CD4-positive, alpha-beta T cell (primary cell): ENCODE measurements at places on chromosomes 7 and 10.

DNA sequence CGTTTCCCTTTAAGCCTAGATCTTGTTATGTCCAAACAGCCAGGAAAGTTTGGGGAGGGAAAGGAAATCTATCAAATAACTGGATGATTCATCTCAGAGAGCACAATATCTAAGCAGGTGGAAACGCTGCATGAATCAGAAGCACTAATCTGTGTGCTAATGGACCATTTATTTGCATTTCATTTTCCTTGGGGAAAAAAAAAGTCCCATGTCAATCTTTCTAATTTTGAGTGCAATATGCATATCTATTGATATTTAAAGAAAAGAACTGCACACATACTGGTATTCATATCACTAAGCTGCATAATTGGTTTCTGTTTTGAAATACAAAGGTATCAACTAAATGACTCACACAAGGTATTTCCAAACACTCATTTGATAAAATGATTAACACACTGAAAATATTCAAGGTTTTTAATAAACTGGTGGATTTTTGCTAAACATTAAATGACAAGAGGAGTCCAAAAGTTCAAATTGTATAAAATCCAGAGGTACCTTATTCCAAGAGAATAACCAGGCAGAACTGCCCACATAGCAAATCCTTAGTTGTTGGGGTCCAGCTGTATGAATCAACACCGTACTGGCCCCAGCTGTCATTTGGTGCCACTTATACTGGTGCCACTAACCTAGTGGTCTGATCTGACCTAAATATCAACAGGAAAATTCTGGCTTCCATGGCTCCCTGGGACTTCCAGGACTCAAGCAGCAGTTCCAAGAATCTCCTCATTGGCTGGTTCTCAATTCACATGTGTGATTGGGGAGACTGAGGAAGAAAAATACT lies 122.2 kb upstream of the SP4 start:
- no peak for DNase-seq

- DNase-seq: no peak
These were observed 2.9 kb downstream of the PRXL2A start for GRCh38 chr10:80411267-80411668.

DNA sequence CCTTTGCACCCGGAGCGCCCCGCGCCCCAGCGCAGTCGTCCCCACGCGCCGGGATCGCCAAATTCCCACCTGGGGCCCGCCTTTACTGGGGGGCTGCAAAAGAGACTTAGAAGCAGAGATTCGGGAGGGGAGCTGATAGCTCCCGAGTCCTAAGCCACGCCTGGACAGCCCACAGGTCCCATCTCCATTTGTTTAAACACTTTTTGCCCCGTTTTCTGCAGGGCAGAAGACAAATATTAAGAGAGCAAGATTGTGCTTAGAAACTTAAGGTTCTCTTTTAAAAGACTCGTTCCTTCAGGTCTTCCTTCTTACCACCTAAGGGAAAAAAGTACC lies 299.1 kb upstream of the NFE2L3 start:
- no peak for DNase-seq

- DNase-seq: no peak
These were observed 61.1 kb downstream of the GRK5 start for GRCh38 chr10:119268428-119268827.

GRCh38 chr10:49834976-49835375 lies 72.9 kb upstream of the OGDHL start:
- no peak for DNase-seq

- no peak for DNase-seq
These were observed 264.6 kb downstream of the DGKB start for GRCh38 chr7:14637968-14638367.

DNA sequence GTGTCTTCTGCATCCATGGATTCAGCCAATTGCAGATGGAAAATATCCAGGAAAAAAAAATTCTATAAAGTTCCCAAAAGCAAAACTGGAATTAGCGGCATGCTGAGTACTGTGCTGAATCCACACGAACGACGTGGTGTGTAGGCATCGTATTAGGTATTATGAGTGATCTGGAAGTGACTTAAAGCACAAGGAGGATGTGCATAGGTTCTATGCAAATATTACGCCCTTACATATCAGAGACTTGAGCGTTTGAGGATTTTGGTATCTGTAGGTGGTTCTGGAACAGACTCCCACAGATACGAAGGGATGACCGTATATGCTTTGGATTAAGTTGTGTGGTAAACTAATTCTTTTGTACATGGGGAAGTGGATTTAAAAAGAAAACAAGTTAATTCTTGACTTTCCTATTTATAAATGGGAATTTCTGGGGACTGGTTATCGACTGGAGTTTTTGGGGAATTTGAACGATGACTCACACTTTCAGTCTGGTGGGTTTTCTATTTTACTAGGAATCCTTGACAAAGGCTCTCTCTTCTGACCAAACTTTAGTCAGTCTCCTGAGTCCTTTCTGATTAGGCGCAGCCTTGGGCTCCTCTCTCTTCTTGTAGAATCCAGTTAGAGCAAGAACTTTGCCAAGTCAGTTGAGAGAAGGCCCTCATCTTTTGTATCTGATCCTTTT lies 5.4 kb upstream of the NUB1 start:
- DNase-seq: no peak

- DNase-seq: no peak
These were observed 356.6 kb downstream of the BBS9 start for GRCh38 chr7:33485747-33486493.

- DNase-seq: no peak
These were observed 47.9 kb upstream of the SKAP2 start for GRCh38 chr7:26912338-26912737.

- DNase-seq: no peak
These were observed 159.8 kb downstream of the NRF1 start for GRCh38 chr7:129771201-129771927.

DNA sequence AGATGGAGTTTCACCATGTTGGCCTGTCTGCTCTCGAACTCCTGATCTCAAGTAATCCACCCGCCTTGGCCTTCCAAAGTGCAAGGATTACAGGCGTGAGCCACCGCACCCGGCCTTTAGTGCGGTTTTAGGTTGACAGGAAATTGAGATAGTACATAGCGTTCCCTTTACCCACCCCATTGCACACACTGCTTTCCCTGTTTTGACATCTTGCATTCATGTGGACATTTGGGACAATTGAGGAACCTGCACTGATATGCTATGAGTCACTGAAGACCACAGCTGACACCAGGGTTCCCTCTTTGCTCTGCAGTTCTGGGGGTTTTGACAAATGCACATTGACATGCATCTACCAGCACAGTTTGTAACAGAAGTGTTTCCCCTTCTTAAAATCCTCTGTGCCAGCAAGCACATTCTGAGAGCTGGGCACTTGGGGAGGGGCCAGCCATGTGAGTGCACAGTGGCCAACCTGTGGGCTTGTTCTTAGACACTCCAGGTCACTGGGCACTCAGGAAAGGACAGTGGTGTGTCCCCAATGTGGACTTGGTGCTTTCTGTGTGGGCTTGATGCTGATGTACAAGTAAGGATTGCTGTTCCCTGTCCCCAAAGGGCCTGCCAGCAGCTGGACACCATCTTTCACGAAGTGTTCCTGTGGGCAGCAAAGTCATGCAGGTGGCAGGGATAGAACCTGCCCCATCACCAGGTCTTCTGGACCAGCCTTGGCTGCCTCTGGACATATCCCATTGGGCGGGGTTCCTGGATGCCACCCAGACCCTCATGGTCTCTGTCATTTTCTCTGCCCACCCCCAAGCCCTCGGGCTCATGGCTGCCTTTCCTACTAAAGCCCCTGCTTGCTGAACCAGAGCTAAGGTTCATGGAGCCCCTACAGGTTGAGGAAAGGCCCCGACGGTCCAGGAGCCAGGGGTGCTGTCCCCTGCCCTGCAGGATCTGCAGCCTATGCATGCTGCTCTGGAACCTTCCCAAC lies 579.8 kb downstream of the GLRX3 start:
- DNase-seq: no peak

GRCh38 chr10:72173262-72173618 lies 42.6 kb upstream of the ANAPC16 start:
- DNase-seq: no peak

DNA sequence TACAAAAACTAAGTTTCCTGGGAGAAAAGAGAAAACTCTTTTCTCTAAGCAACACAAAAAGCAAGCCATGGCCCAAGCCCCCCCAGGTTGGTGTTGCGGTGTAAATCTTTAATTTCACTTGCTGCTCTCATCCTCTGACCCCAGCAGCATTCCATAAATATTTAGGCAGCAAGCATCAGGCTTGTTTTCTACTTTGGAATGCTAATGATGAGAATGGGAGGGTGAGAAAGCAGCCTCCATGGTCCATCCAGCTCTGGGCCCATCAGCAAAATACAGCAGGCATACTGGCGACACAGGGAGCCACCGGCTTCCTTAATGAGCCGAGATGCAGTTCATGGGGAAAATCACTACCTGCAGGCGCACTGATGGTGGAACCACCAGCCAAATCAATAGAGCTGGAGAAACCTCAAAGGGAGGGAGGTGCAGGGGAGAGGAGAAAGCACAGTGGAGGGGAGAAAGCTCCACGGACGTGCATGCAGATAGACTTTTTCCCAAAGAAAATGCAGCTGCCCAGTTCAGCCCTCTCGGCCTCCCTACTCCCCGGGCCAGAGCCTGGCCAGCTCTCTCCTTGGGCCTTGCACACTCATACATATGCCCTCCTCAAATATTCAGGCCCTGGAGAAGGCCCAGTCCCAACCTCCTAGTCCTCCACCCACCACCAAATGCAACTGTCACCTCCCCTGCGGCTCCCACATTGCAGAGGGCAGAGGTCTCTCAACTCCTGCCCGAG lies 131.9 kb downstream of the GRID1 start:
- no peak for DNase-seq

DNA sequence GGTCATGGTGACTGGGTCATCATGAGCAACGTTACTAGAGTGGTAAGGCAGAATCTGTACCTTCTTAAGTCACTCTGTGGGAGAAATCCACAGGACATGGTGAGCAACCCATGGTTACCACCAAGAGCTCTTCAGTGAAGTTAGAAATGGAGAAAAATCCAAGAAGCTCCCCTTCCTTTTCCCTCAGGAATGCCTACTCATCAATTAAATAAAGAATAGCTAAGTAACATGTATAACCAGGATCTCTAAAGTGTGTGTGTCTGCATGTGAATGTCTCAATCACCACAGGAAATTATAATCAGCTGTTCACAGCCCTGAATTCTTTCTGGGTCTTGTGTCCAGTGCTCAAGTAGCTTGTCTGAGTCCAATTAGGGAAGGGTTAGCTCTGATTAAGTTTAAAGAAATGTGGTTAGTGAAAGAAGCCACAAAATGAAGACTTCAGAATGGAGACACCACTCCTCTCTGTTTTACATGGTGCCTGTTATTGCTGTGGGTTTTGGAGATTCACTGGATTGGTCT lies 73.2 kb downstream of the SEM1 start:
- no peak for DNase-seq

DNA sequence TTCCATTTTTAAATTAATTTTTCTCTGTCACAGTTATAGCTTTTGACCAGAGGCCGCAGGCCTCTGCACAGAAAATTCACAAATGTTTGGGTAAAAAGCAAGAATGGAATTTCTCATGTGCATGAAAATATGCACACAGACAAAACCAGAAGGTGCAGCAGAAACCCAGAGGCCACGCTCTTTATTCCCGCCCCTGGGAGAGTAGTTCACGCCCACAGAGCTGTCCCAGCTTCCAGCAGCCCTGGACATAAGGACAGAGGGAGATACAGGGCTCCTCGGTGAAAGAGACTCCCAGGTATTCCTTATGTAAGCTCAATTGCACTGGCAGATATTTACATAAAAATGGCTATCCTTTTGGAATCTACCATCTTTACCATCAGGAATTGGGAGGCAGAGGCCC lies 245.2 kb upstream of the NFE2L3 start:
- DNase-seq: no peak

GRCh38 chr10:120328647-120329046 lies 128.4 kb upstream of the PLPP4 start:
- DNase-seq: no peak

DNA sequence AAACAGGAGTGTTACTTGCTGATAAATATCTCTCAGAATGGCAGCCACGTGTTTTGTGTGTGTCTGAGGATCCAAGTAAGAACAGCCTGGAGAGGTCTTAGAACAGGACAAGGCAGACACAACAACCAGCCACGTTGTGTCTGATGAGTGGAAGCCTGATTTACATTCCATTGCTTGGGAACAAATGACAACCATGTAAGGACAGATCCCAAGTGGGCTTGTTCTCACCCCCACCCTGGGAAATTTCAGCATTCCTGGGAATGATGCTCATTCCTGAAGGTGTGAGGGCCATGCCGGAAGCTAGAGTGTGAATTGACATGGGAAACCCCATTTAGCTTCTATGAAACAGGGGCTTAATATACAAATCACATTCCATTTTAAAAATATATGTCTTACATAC lies 35.9 kb downstream of the IL6 start:
- DNase-seq: no peak
